Activated CD4-positive, alpha-beta T cell treated with anti-CD3 and anti-CD28 coated beads, Interleukin-2, Interleukin-4, amounts not matched to agents 100 ng/mL and 50 ng/mL, durations not matched to agents 16 hours and 8 hours (primary cell): ENCODE measurements at places on chromosomes 6 and 20.

DNA sequence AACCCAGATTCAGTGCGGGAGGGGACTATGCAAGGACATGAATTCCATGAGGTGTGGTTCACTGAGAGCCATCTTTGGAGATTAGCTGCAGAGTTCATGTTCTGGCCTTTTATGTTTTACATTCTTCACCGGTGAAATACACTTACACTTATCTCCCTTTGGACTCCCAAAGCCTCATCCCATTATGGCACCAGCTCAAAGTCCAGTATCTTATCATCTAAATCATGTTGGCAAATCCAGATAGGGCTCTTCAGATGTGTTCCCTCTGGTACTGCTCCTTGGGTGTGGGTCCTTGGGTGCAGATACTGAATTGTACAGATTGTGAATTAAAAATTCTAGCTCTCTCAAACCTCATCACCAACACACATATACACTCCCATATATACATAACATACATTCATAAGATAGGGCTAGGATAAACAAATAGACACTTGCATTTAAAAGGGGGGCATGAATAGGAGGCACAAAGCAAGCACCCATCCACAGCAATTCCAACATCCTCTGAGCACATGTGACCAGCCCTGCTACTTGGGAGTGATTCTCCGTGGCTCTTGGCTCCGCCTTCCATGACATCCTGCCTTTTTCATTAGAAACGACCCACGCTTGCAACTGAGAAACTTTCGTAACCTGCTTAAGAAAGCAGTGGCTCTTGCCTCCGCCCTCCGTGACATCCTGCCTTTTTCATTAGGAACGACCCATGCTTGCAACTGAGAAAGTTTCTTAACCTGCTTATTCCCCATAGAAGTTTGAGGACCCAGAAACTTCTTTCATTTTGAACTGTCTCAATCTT is 53.6 kb upstream of the LRRC1 start:
- peak; percentile 30 for DNase-seq

GRCh38 chr6:17663226-17663625 is 43.5 kb downstream of the NUP153 start:
- no peak for DNase-seq

GRCh38 chr20:1437235-1437904 is 29.3 kb downstream of the NSFL1C start:
- peak; percentile 79 for DNase-seq

DNA sequence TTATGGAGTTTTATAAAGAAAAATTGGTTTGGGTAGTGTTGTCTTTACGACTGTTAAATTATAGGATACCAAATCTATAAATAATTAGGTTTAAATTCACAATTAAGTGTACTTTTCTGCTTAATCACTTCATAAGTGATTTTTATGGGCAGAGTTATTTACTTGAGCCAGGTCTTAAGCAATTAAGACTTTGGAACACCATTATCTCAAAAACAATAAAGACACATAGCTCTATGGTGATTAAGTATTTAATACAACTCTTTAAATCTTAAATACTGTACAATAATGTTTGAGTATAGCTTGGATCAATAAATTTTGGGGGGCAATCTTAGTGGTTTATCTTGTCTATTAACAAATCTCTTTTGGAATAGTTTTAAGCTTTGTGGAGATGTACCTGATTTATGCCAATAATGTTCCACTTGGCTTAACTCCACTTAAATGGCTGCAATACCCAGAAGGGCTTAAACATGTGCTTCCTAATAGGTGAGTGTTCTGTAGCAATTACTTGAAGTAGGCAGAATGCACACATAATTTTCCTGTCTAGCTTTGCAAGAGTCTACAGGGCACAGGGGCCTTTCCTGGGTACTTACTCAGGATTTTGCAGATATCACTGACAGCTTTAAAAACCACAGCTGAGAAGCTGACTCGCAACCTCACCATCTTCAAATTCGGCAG is 7.5 kb downstream of the FERMT1 start:
- DNase-seq, result no peak

GRCh38 chr6:81668615-81669047 is 83.8 kb downstream of the TENT5A start:
- DNase-seq, result no peak

GRCh38 chr20:4987130-4987529 is 14.2 kb downstream of the SLC23A2 start:
- DNase-seq, result no peak

DNA sequence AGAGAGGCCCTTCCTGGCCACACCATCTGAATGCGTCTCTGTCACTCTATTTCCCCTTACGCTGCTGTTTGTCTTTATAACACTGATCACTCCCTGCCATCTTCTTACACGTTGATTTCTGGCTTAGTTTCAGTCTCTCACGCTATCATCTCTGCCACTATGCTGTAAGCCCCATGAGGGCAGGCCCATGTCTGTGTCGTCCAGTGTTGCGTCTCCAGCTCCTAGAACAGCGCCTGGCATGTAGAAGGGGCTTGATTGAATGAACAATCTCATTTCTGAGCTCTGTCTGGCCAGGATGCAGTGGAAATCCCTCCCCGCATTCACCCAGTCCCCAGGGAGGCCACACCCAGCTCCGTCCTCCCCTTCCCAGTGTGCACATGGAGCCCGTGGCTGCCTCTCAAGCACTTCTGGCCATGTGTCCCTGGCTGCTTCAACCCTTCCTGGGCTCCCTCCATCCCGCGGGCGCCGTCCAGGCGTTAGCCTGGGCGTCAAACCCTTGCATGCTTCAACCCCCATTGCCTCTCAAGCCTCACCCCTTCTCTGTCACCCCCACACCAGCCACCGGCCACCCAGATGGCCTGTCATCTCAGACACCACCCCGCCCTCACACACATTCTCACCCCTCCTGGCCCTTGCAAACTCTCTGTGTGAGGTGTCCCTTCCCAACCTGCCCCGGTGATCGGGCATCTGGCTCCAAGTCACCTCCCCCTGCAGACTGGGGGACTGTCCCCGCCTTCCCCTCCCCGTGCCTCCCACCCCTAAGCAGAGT is 71.1 kb downstream of the SRC start:
- DNase-seq, result no peak

- no peak for DNase-seq
These were observed 36.5 kb downstream of the AKAP12 start for GRCh38 chr6:151276112-151276740.

- DNase-seq, result peak; percentile 71
These were observed 105.4 kb downstream of the TSHZ2 start for GRCh38 chr20:53077373-53078205.

DNA sequence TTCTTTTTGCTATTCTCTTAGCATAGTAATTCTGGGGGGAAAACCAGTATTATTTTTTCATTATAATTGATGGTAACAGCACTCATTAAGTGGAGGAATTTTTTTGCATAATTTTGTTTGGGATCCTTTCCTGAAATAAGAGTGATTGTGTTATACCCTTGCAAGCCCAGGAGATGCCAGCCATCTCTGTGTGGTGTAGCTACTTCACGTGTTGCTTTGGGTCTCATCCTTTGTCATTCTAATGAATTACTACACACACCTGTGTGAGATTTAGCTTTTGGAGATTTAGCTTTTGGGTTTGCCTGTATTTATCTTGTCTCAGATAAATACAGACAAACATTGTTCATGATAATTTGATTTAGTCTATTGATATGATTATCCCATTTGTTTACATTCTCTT is 76.5 kb downstream of the SH3BGRL2 start:
- DNase-seq, result no peak

DNA sequence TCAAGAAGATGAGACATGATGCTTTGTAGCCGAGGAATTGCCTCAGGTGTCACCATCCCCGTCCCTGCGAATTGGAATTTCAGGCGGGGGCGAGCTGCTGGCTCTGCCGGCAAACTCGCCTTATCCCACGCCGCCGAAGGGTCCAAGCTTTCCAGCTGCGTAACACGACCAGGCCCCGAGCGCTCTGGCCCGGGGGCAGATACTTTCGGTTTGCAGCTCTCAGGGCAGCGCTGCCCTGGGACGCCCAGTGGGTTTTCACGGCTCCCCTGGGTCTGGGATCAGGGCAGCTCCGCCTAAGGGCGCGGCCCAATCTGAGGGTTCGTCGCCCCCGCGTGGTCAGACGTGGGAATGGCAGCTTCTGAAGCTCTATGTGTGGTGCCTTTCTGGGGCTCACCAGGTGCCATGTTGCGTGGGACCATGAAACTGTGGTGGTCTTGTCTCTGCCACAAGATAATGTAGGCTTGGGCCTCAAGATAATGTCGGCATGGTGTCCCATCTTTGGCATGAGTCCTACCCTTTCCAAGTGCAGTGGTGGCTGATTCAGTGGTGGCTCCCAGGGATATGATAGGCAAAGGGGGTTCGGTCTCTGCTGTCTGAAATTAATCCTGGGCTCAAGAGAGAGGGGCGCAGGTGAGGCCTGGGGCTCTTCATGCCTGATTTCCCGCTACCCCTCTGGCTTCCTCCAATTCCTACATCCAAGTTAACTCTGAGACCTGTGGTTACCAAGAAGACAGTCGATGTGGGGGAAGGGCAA is 21.0 kb downstream of the PIGT start:
- peak; percentile 87 for DNase-seq

- no peak for DNase-seq
These were observed 25.6 kb downstream of the COL20A1 start for GRCh38 chr20:63318391-63319163.

- DNase-seq, result no peak
These were observed 7.9 kb downstream of the ZDHHC14 start for GRCh38 chr6:157388924-157389323.

- DNase-seq, result no peak
These were observed 41.8 kb downstream of the OR2B2 start for GRCh38 chr6:27870291-27870870.

DNA sequence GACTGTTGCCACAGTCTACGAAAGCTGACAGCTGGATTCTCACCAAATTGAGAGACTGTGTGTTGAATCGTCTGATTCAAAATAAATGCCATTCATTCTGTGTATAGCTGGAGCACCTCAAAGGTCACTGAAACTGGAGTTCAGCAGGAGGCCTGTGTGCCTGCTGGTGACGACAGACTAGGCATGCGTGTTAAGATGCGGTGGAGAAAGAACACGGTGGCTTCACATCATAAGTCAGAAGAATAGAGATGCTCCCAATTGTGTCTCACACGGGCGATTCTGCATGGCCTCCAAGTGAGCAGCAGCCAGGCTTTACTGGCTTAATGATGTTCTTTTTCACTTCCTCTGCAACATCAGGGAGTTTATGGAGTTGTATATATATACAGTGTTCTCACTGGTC is 32.3 kb downstream of the SNHG17 start:
- DNase-seq, result no peak

DNA sequence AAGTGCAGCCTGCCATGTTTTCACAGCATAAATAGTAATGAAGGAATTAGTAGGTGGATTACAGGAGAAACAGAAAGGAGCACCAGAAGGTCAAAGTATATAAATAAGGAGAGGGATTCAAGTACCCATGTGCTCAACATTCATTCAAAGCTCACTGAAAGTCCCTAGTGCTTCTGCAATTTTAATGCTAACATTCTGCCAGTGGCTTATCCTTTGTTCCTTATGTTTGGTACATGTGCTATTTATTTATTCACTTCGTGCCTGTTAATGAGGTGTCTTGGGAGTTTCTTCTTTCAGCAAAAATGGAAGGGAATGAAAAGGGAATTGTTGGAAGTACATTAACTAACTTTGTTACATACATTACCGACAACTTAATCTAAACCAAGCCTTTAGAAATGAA is 105.7 kb downstream of the CRYBG1 start:
- DNase-seq, result no peak

GRCh38 chr6:18506382-18507017 is 119.3 kb downstream of the RNF144B start:
- DNase-seq, result no peak

GRCh38 chr6:135537741-135538301 is 40.3 kb upstream of the AHI1 start:
- peak; percentile 82 for DNase-seq

- DNase-seq, result no peak
These were observed 322.9 kb upstream of the TFAP2D start for GRCh38 chr6:50390416-50390815.

DNA sequence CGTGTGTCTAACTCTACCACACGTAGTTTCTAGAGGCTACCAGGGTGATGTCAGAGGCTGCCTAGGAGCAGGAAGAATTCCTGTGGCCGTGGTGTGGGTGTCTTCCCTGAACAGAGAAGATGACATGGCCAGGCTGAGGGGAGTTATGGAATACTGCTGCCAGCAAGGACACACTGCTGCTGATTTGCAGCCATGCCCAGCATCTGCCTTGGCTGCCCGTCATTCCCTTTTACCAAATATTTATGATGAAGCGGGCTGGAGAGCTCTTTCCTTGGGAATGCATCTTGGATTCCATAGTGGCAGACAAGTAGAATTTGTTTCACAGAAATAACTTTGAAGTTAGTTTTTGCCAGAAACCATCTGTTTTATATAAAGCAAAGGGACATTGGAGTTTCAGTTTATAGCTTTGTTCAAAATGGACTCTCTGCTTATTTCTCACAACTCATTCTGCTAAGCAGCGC is 80.8 kb upstream of the VSTM2L start:
- DNase-seq, result no peak

DNA sequence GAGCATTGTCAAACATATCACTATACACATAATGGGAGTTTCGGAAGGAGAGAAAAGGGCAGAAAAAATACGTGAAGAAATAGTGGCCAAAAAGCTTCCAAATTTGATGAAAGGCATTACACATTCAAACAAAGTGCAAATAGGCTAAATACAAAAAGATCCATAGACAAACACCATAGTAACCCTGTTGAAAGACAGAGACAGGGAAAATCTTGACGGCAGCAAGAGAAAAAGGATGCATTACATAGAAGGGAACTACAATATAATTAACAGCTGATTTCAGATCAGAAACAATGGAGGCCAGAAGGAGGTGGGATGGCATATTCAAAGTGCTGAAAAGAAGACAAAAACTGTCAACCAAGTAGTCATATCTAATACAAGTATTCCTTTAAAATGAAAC is 170.8 kb downstream of the MRPL14 start:
- no peak for DNase-seq

DNA sequence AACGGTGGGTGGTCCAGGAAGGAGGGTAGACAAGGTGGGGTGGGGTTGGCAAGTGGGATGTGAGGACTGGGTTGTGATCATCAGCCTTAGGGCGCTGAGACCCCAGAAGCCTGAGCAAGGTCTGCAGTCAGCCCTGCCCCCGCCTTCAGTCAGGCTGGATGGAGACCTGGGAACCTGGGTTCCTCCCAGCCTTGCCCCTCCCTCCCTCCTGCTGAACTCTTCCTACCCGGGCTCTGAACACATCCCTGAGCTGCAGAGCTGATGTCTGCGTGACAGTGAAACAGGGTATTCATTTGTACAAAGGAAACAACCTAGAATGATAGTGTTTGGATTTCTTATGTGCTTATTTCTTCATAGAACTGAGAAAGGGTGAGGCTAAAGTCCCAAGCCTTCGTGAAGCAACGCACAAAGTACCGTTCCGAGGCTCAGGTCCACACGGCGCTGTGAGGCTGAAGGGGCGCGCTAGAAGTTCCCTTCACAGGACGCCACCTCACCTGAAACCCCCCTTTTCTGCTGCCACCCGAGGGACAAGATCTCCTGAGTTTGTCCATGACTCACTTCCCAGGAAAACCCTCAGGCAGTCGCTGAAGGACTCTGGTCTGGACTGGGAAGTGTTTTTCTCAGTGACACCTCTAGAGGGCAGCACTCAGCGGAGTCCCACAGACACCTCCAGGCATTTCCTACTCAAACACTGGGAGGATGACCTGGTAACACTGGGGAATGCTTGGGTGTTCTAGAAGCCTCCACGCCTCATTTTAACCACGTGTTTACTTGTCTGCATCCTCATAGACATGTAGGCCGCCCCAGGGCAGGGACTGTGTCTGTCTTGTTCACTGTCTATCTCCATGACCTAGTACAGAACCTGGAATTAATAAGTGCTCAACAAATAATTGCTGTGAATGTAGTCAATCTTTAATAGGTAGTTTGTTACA is 1.2 kb downstream of the GSTA5 start:
- DNase-seq, result peak; percentile 45
